ENCODE measurements at places on chromosomes 1 and 21. TPM values are rescaled to one million over a fixed set of nuclear protein-coding genes. Genes with fewer than 3 reads are reported as not detected.
A peak's percentile ranks its signal among the peaks of the same experiment; 100 is the strongest.

GRCh38 chr1:156082309-156083091, at the start of gene MEX3A:
Gene MEX3A, minus strand, starts transcription at chr1:156082465. Its CDS starts 467 bp downstream, at chr1:156081998.
- H3K4me3 ChIP-seq: peak within 1 kb of the TSS; percentile 92
- no peaks in the 10 kb centered on the region for H3K36me3 ChIP-seq
- peak; percentile 77 for DNase-seq
- H3K27me3 ChIP-seq: no peaks in the 10 kb centered on the region
- peak within 1 kb of the TSS; percentile 52 for H3K27ac ChIP-seq
- H3K4me1 ChIP-seq: peaks cover 43% of the 10 kb centered on the region

MPL gene
- 0.82 TPM for total RNA-seq

- no peaks in the 10 kb centered on the region for H3K4me1 ChIP-seq
- no peak for DNase-seq
- no peaks in the 10 kb centered on the region for H3K27me3 ChIP-seq
- H3K36me3 ChIP-seq: peaks cover 45% of the 10 kb centered on the region
- H3K27ac ChIP-seq: no peak overlapping the region
Observed at GRCh38 chr1:37890378-37891014, 31.1 kb upstream of the MTF1 start.

GRCh38 chr21:26790296-26790695, 54.9 kb downstream of the ADAMTS1 start:
- no peak overlapping the region for H3K4me3 ChIP-seq
- DNase-seq: no peak
- peak overlapping the region; percentile 73 for H3K27ac ChIP-seq
- peaks cover 6% of the 10 kb centered on the region for H3K4me1 ChIP-seq
- no peaks in the 10 kb centered on the region for H3K36me3 ChIP-seq

- H3K4me1 ChIP-seq: peaks cover 23% of the 10 kb centered on the region
- H3K36me3 ChIP-seq: no peaks in the 10 kb centered on the region
- H3K27me3 ChIP-seq: peaks cover 17% of the 10 kb centered on the region
- no peak overlapping the region for H3K4me3 ChIP-seq
Observed at GRCh38 chr21:45894450-45894825, 87.1 kb upstream of the COL6A1 start.

DNA sequence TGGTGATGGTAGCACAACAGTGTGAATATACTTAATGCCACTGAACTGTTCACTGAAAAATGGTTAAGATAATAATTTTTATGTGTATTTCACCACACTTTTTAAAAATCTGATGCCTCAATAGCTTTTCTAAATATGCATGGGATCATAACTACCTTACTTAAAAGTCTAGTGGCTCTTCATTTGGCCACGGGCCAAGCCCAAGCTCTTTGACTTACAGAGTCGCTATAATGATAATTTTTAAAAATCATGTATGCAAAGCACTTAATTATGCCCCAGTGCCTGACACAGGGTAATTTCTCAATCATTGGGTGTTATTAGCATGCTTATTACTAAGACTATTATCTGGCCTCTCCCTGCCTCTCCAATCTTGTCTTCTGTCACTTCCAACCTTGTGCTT, 7.6 kb upstream of the CNN3 start:
- H3K27ac ChIP-seq: no peak overlapping the region
- peaks cover 22% of the 10 kb centered on the region for H3K4me1 ChIP-seq
- H3K36me3 ChIP-seq: peaks cover 4% of the 10 kb centered on the region
- H3K27me3 ChIP-seq: no peaks in the 10 kb centered on the region

DNA sequence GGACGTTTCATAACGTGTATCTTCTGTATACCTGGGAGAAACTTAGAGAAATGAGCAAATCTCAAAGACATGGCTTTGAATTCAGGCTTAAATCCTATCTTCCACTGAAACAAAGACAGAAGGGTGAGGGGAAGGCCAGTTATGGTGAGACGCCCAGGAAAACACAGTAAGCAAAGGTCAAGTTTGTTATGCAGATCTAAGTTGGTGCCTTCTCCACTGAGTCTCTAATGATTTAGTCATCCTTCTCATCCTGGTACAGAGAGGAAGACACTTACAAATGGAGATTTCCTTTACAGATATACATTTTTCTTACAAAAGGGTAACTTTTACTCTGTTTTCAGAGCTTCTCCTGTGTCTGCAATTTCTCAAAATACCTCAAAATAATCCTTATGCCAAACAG, 64.4 kb downstream of the MAP3K7CL start:
- H3K27me3 ChIP-seq: no peaks in the 10 kb centered on the region
- H3K27ac ChIP-seq: peak overlapping the region; percentile 57
- peaks cover 29% of the 10 kb centered on the region for H3K4me1 ChIP-seq

- peaks cover 18% of the 10 kb centered on the region for H3K36me3 ChIP-seq
- H3K4me1 ChIP-seq: no peaks in the 10 kb centered on the region
- no peak overlapping the region for H3K4me3 ChIP-seq
- H3K27me3 ChIP-seq: no peaks in the 10 kb centered on the region
- H3K27ac ChIP-seq: no peak overlapping the region
- no peak for DNase-seq
Observed at GRCh38 chr1:54186056-54186455, 13.8 kb downstream of the CYB5RL start.

DMRTA2 gene
- not detected for total RNA-seq

- H3K27ac ChIP-seq: no peak overlapping the region
- H3K27me3 ChIP-seq: no peaks in the 10 kb centered on the region
- peaks cover 48% of the 10 kb centered on the region for H3K4me1 ChIP-seq
- no peak overlapping the region for H3K4me3 ChIP-seq
- H3K36me3 ChIP-seq: peaks cover 45% of the 10 kb centered on the region
Observed at GRCh38 chr1:38026592-38027200, 14.2 kb downstream of the UTP11 start.

- DNase-seq: no peak
- H3K27me3 ChIP-seq: no peaks in the 10 kb centered on the region
- H3K36me3 ChIP-seq: peaks cover 81% of the 10 kb centered on the region
- H3K4me3 ChIP-seq: no peak overlapping the region
- no peaks in the 10 kb centered on the region for H3K4me1 ChIP-seq
- H3K27ac ChIP-seq: no peak overlapping the region
Observed at GRCh38 chr21:33278721-33279120, 12.6 kb downstream of the IL10RB start.

FLAD1 gene
- 30.1 TPM for total RNA-seq

DNA sequence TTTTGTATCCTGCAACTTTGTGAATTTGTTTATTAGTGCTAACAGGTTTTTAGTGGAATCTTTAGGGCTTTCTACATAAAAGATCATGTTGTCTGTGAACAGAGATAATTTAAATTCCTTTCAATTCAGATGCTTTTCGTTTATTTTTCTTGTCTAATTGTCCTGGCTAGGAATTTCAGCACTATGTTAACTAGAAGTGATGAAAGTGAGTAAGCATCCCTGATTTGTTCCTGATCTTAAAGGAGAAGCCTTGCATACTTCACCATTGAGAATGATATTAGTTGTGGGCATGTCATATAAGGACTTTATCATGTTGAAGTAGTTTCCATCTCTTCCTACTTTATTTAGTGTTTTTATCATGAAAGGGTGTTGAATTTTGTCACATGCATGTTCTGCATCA, 23.6 kb upstream of the TRIM67 start:
- H3K27me3 ChIP-seq: no peaks in the 10 kb centered on the region
- H3K36me3 ChIP-seq: no peaks in the 10 kb centered on the region
- H3K27ac ChIP-seq: no peak overlapping the region
- H3K4me3 ChIP-seq: no peak overlapping the region

DNA sequence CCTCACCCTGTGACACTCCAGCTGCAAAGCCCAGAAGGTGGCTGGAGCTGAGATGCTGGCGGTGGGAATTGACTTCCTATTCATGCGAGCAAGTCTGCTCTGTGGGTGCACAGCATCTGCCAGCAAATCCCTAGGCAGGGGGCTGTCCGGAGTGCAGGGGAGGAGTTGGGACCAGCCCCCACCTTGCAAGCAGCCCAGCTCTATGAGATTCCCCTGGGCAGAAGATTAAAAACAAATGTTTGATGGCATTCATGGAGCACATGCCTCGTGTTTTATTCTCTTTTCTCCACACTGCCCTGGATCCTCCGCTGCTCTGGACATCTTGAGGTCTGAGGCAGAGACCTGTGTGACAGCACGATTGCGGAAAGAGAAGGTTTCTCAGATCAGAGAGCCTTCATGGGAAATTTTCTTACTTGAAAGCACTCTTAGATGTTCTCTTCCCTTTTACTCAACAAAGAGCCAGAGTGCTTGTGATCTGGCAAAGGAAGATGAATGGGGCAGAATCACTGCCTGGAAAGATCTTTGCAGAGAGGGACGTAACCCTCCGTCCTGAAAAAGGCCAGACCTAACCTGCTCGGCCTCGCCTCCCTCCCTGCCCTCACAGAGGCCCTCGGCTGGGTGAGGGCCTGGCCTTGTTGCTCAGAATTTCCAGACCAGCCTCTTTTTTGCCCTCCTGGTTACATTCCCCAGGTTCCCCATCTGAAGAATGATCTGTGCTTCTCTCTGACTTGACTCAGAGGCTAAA, 597.1 kb downstream of the KIF26B start:
- H3K4me1 ChIP-seq: no peaks in the 10 kb centered on the region
- H3K27ac ChIP-seq: no peak overlapping the region
- H3K36me3 ChIP-seq: peaks cover 26% of the 10 kb centered on the region
- H3K27me3 ChIP-seq: no peaks in the 10 kb centered on the region

FAAH gene
- 2.8 TPM for total RNA-seq

DLGAP3 gene
- total RNA-seq: 0.05 TPM

GRCh38 chr1:2345297-2346075, 45.9 kb downstream of the MORN1 start:
- DNase-seq: no peak
- H3K27ac ChIP-seq: no peak overlapping the region
- no peaks in the 10 kb centered on the region for H3K27me3 ChIP-seq
- H3K4me1 ChIP-seq: no peaks in the 10 kb centered on the region

- DNase-seq: no peak
- H3K4me3 ChIP-seq: no peak overlapping the region
- no peak overlapping the region for H3K27ac ChIP-seq
- no peaks in the 10 kb centered on the region for H3K27me3 ChIP-seq
Observed at GRCh38 chr1:109181807-109182163, 31.9 kb upstream of the SARS1 start.
